ENCODE measurements at places on chromosomes 3 and 15. TPM values are rescaled to one million over a fixed set of nuclear protein-coding genes. Genes with fewer than 3 reads are reported as not detected.

SOX2 gene
- polyA plus RNA-seq, result not detected

PXYLP1 gene
- polyA plus RNA-seq, result 2.4 TPM

GHSR gene
- not detected for polyA plus RNA-seq

RABL3 gene
- polyA plus RNA-seq, result 24.6 TPM

SLC2A2 gene
- not detected for polyA plus RNA-seq

GRCh38 chr15:86735247-86736040 lies 655.8 kb downstream of the AGBL1 start:
- DNase-seq, result no peak

DNA sequence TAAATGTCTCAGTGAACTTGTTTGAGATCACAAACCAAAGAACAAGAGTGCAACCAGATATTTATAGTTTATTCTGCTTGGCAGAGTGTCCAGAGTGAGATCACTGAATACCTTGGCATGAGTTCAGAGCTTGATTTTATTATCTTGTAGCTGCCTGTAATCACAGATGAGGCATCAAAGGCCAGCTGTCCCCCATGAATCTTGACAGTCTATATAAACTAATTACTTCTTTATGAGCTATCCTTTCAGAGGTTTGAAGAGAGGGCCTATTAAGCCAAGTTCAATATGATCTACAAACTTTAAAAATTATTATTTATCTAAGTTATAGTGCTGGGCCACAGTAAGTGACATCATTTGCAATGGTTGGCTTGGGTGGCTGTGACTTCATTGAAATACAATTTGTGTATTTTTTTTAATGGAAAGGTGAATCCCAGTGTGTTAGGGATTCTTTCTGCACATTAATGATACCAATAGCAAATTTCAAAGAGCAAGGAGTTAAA lies 251.5 kb downstream of the CLSTN2 start:
- no peak for DNase-seq

DNA sequence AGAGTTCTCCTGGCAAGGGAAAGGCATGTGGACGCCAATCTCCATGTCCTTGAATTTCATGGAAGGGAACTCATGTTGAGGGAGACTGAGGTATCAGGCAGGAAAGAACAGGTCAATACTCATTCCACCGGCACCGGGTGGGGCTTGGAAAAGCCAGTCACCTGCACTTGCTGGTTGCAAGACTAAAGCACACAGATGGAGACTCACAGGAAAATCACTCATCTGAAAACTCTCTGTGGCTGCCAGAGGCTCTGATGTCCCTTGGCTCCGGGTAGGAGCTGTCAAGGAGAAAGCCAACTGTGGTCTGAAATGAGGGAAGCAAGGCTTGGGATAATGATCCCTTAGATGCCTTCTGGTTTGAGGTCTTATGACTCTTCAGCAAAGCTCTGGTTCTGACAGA lies 8.7 kb upstream of the CGNL1 start:
- no peak for DNase-seq

DNA sequence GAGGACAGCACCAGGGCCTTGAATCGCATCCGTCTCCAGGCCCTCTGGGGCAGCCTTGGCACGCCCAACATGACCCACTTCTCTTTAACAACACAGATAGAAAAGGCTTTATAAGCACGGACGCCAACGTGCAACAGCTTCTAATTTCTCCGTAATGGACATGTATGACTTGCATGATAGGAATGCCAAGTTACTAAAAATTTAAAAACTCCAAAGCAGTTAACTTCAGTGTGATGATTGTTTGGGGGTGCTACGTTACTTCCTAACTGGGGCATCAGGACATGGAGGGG lies 30.9 kb upstream of the SNRPA1 start:
- DNase-seq, result no peak

DNA sequence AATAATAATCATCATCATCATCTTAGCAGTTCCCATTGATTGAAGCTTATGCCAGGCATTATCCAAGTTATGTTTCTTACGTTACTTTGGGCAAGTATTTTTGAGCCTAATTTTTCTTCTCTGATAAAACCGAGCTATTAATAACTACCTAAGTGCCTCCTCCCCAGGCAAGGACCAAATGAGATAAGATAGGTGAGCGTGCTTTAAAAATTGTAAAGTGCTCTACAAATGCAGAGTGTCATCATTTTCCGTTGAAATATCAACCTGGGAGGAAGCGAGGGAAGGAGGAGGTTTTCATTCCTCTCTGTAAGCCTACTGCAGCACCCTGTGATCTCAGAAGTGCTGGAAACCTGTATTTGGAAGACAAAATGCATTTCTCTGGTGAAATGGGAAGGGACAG lies 96.7 kb upstream of the MITF start:
- no peak for DNase-seq

DNA sequence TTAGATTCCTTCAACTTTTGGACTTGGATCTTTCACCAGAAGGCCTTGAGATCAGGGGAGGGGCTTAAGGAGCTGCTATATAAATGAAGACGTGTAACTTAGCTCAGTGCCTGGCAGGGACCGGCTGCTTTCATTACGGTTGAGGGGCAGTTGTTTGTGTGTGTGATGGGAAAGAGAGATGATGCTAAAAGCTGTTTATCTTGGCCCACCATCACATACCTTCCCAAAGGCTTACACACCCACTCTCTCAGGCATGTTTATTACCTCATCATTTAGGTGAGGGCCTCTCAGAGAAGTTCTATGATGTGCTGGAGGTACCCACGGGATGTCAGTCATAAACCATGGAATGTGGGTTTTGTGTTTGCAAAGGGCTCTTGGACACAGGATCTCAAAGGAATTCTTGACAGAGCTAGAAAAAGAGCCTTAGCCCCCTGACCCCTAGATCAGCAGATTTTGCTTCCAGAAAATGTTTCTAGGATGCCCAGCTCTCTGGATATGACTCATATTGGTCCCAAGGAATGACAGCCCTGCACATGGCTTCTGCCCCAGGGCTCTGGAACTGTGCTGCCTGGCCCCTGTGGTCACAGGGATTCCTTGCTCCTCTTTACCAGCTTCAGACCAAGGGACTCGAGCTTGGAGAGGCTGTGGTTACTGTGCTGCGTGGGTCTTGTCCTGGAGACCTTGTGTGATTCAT lies 15.9 kb upstream of the SMAD3 start:
- no peak for DNase-seq

DNA sequence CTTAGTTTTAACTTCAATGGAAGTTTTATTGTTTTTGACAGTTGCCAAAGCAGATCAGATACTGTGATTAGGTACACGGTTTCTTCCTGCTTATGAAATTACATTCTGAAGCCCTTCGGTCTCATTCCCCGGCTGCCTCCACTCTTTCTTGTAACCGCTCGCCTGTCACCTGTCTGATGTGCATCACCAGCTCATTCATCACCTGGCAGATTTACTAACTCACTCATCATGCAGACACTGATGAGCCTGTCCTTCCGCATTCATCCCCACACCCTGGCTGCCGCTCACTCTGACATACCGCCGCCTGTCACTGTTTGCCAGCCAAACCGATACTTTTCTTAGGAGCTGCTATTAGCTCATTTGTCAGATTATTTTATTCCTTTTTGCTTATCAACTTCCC lies 82.8 kb upstream of the NSMCE3 start:
- no peak for DNase-seq

DNA sequence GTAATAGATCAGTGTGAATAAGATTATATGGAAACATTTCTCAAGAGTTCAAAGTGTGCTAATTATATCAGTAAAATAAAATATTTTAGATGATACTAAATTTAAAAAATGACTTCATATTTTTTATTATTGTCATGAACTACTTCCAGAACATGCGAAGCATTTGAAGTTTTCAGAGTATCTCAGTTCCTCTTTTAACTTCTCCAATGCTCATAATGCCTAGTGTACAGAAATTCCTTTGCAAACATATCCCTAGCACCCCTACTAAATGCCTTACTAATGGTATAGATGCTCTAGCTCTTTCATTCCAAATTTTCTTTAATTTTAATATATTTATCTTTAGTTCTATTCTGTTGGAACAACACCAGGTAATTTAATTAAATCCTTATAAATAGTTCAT lies 580.4 kb downstream of the CADM2 start:
- no peak for DNase-seq

DNA sequence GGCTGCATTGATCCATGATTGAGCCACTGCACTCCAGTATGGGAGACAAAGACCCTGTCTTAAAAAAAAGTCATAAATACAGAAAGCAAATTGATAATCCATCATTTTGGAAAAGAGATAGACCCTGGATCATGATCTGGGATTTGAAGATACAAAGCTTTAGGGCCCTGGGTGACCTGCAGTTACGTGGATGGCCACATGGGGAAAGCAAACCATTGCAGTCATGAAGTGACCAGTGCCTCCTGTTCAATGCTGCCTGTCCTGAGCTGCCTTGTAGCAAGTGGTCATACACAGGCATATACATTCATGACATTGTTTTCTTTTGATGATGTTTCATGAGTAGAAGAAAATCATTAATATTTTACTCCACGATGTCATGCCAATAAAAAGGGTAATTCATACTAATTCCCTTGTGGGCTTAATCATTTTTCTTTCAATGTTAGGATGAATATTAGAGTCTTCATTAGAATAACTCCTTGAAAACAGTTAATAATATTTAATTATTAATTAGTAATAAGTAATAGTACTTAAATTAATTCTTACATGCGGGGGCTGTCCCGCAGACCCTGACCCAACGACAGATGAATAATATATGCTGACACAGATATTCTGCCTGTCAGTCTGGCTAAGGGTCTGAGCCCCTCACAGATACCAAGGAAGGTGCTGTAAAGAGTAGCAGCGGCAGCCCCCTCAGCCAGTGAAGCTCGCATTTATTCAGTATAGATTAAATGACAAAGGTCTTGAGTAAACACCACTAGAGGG lies 109.0 kb upstream of the UNC13C start:
- DNase-seq, result no peak

- DNase-seq, result no peak
Observed at GRCh38 chr3:178059119-178059518, 477.1 kb upstream of the KCNMB2 start.

GRCh38 chr3:42756681-42757213 lies 16.3 kb downstream of the CCDC13 start:
- DNase-seq, result no peak

GRCh38 chr15:79089331-79089889 lies 1.2 kb downstream of the RASGRF1 start:
- no peak for DNase-seq

- DNase-seq, result no peak
Observed at GRCh38 chr3:9729419-9729818, 2.1 kb upstream of the BRPF1 start.

- no peak for DNase-seq
Observed at GRCh38 chr15:92992720-92993119, 92.6 kb downstream of the CHD2 start.

DNA sequence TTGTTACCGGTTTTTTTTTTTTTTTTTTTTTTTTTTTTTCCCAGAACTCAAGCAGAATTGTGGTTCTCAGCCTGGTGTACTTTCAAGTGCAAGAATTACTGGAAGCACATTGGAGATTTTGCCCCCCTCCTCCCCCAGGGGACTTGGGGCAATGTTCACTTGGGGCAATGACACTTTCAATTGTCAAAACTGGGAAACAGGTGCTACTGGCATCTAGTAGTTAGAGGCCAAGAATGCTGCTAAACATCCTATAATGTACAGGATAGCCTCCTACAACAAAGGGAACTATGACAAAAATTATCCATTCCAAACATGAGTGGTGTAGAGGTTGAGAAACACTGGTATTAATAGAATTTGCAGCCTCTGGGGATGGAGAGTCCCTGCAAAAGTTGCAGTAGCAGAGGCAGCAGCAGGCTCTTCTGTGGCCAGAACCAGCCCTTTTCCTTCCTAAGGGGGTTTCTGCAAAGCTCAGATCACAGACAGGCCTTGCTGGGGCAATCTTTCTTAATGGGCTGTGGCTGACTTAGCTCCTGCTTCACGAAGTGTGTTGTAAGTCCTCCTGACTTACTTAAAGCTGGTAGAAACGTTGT lies 144.3 kb upstream of the MRPS22 start:
- DNase-seq, result no peak

GRCh38 chr3:78183906-78184599 lies 1144.2 kb downstream of the ROBO2 start:
- DNase-seq, result no peak

DNA sequence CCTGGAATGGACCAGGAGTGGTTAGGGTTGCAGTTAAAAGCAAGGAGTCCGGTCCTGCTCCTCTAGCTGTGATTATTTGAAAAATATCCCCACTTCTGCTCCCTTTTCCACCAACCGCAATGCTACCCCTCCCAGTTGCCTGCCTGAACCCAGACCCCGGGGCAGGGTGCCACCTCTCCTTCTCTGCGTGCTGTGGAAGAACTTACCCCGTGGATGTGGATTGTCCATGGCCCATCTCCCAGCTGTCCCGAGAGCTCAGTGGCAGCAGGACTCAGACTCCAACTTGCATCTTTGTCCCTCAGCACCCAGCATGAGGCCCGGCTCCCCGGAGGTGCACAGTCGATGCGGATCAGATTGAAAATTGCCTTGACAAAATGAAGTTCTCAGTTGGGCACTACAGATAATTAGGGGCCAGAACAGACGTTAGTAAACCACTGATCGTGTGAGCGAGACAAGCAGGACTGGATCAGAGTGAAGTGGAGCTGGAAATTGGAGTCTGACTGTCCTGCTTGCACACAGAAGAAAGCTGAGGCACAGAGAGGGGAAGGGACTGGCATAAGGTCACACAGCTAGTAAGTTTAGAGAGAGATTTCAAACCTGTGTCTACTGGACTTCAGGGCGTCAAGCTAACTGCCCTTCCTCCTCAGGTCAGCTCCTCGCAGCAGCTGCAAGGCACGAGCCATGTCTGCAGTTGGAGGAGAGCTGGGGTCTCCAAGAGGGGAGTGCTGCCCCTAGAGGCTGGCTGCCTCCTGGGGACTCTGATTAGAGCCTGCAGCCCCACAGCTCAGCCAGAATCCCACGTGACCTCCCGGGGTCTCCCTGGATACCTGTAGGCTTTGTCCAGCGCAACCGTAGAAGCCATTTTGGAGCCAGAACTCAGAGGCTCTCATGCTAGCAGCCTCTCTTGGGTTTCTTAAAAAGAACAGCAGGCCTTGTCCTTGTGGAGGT lies 14.7 kb downstream of the SLC6A1 start:
- DNase-seq, result no peak

- DNase-seq, result no peak
Observed at GRCh38 chr3:18127859-18128681, 297.1 kb downstream of the SATB1 start.

GRCh38 chr3:175479175-175479574 lies 620.0 kb downstream of the NAALADL2 start:
- no peak for DNase-seq

GRCh38 chr15:89282631-89283030 lies 38.9 kb downstream of the FANCI start:
- no peak for DNase-seq

- DNase-seq, result no peak
Observed at GRCh38 chr15:57649138-57649537, 57.4 kb upstream of the POLR2M start.

- DNase-seq, result no peak
Observed at GRCh38 chr3:158488670-158489069, 82.3 kb upstream of the MLF1 start.
